Heart right ventricle (tissue), 16 donors: ENCODE measurements at places on chromosomes 12 and 14. TPM values are rescaled to one million over a fixed set of nuclear protein-coding genes. Genes with fewer than 3 reads are reported as not detected.

GRCh38 chr12:119836781-119837180 lies 40.3 kb downstream of the CIT start:
- no peaks in the 10 kb centered on the region for H3K4me1 ChIP-seq
- DNase-seq = no peak
- no peaks in the 10 kb centered on the region for H3K27me3 ChIP-seq
- no peak overlapping the region for H3K27ac ChIP-seq

- H3K4me1 ChIP-seq = peaks cover 66% of the 10 kb centered on the region
- no peaks in the 10 kb centered on the region for H3K27me3 ChIP-seq
- no peak for DNase-seq
- no peak overlapping the region for H3K4me3 ChIP-seq
- no peaks in the 10 kb centered on the region for H3K36me3 ChIP-seq
Measured at GRCh38 chr12:62843716-62844115, 91.2 kb downstream of the PPM1H start.

DNA sequence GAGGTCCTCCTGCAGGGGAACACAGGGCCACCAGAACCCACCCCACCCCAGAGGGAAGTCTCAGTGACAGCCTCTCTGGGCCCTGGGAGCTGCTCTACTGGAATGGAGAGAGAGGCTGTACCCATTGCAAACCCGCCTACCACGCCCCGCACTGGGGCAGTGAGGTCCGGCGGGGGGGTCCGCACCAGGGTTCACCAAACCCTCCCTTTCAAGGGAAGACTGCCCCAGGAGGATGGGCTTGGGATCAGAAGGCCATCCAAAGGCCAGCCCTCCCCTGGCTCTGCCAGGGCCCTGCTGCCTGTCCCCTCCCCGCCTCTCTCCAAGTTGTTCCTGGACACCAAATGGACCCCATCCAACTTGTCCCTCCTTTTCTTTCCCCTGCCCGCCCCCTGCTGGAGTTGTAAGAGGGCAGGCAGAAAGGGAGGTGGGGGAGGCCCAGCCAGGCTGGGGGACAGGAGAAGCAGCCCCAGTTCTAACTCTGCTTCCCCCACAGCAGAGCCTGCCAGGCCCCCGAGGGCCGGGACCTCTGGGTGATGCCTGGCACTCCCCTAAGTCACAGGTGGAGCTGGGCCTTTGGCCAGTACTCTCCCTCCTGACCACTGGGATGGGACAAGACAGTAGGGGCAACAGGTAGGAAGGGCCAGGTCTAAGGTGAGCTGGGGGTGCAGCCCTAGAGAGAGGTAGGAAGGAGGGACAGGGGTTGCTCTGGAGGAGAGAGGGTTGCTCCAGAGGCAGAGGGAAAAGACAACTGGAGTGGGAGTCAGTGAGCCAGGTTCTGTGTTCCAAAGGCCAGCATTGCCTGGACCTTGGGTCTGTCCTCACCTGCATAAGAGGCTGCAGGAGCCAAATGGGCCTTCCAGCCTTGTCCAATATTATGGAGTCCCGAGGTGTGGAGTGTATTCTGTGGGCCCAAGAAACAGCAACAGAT lies 3.2 kb upstream of the DIO3 start:
- no peaks in the 10 kb centered on the region for H3K36me3 ChIP-seq
- DNase-seq = no peak
- peaks cover 82% of the 10 kb centered on the region for H3K27me3 ChIP-seq
- H3K27ac ChIP-seq = no peak overlapping the region
- peaks cover 9% of the 10 kb centered on the region for H3K4me1 ChIP-seq
- H3K4me3 ChIP-seq = no peak overlapping the region

DNA sequence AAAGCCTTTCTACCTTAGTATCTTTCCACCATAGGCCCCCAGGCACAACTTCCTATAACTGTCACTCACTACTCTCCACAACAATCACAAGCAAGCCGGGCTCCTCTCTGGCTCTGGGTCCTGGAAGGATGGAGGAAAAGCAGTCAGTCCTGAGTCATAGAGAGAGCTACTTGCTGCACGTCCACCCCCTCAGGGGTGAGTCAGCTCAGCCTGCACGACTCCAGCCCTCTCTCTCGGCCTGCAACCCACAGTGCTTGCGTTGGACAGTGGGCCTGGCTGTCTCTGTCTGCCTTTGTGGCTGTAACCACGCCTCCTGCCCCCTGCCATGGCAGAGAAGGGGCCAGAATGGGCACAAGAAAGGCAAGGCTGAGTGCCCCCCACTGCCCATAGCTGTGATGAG lies 154.1 kb upstream of the FKBP4 start:
- no peaks in the 10 kb centered on the region for H3K36me3 ChIP-seq
- DNase-seq = peak; percentile 41
- no peaks in the 10 kb centered on the region for H3K27me3 ChIP-seq
- H3K4me3 ChIP-seq = no peak overlapping the region
- peaks cover 40% of the 10 kb centered on the region for H3K4me1 ChIP-seq
- H3K27ac ChIP-seq = peak overlapping the region; percentile 67

- no peak overlapping the region for H3K4me3 ChIP-seq
- no peak for DNase-seq
- no peaks in the 10 kb centered on the region for H3K36me3 ChIP-seq
Measured at GRCh38 chr12:112557951-112558630, 139.3 kb downstream of the PTPN11 start.

- H3K36me3 ChIP-seq = no peaks in the 10 kb centered on the region
- H3K27me3 ChIP-seq = no peaks in the 10 kb centered on the region
- DNase-seq = no peak
- peak overlapping the region; percentile 5 for H3K27ac ChIP-seq
Measured at GRCh38 chr14:68728342-68729106, 64.3 kb downstream of the ZFP36L1 start.

GRCh38 chr12:115351514-115352077 lies 667.6 kb upstream of the TBX3 start:
- H3K4me1 ChIP-seq = no peaks in the 10 kb centered on the region
- H3K4me3 ChIP-seq = no peak overlapping the region
- no peak for DNase-seq
- no peak overlapping the region for H3K27ac ChIP-seq

- no peak overlapping the region for H3K27ac ChIP-seq
- no peaks in the 10 kb centered on the region for H3K27me3 ChIP-seq
- peaks cover under 1% of the 10 kb centered on the region for H3K4me1 ChIP-seq
- H3K4me3 ChIP-seq = no peak overlapping the region
- DNase-seq = no peak
Measured at GRCh38 chr12:93950311-93950710, 198.1 kb upstream of the PLXNC1 start.

DNA sequence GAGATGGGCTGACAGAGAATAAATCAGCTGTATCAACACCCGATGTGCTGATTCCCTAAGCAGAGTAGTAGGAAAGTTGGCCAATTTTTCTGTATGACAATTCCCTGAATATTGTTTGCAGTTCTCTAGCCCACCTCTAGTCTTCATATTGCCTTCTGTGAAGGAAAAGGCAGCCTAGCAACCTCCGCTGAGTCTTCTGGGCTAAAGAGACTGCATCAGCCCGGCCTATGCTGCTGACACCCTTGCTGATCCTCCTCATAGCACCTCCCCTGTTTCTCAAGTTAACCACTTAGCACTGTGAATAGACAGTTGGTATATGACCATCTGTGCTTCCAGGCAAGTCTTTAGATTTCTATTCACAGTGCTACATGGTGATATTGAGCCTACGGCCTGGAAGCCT lies 161.1 kb upstream of the EGLN3 start:
- H3K4me3 ChIP-seq = no peak overlapping the region
- H3K36me3 ChIP-seq = no peaks in the 10 kb centered on the region
- H3K4me1 ChIP-seq = no peaks in the 10 kb centered on the region
- no peak for DNase-seq

- no peak overlapping the region for H3K27ac ChIP-seq
- H3K27me3 ChIP-seq = no peaks in the 10 kb centered on the region
- DNase-seq = no peak
- no peaks in the 10 kb centered on the region for H3K4me1 ChIP-seq
- H3K4me3 ChIP-seq = no peak overlapping the region
Measured at GRCh38 chr14:64272019-64272418, 22.2 kb downstream of the ESR2 start.

DNA sequence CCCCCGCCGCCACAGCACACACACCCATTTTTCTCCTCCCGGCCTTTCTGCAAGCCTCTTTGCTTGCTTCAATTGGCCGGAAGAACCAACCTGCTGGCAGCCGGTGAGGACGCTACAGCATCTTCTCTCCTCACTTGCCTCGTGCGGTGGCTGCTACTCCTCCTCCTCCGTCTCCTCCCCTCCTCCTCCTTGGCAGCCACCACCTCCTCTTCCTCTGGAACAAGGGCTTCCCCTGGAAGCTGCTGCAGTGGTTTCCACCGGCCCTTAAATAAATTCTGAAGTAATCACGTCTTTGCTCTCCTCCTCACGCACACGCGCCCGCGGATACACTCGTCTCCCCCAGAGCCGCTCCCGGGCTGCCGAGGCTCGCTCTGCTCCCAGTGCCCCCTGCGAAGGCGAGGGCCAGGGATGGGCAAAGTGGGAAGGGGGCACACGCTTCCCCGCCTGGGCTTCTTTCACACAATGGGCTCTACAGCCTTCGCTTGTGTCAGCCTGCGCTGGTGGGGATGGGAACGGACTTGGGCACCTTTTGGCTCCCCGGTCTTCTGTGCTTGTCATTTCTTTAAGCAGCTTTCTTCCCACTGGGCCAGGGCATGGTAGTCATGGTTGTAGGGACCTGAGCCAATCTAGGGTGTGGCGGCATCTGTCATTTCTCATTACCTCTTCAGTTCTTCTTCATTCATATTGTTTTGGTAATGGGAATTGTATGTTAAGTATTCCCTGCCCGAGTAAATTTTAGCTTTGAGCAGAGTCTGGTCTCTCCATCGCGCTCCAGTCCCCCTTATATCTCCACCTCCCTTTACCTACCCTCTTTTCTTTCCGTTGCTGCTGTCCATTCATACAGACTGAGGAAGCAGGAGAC lies at the start of gene PPFIA2:
TSS of gene PPFIA2 (minus strand) at position 161 of the 862 bp plus-strand sequence.
- peaks cover 12% of the 10 kb centered on the region for H3K4me1 ChIP-seq
- H3K27me3 ChIP-seq = peaks cover 3% of the 10 kb centered on the region
- no peaks in the 10 kb centered on the region for H3K36me3 ChIP-seq

DNA sequence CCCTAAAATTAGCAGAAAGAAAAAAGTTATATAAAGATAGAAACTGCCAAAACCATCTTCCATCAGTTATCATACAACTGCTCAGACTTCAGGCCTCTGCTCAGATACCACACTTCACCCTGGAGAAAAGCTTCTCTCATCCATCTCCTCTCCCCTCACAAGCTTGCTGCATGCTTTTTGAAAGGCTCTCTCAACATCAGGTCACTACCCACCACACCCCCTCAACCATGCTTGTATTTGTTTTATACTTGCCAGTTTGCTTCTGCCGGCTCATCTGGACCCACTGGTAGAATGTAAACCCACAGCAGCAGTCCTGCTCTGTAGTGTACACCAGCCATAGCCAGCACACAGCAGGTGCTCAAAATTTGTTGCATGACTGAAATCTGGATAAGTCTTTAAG lies 8.8 kb downstream of the PPP1CC start:
- no peak for DNase-seq
- no peak overlapping the region for H3K27ac ChIP-seq
- H3K27me3 ChIP-seq = no peaks in the 10 kb centered on the region
- H3K36me3 ChIP-seq = peaks cover 60% of the 10 kb centered on the region
- H3K4me3 ChIP-seq = no peak overlapping the region

GRCh38 chr14:75310295-75311111 lies 31.9 kb downstream of the FOS start:
- peaks cover 38% of the 10 kb centered on the region for H3K4me1 ChIP-seq
- no peaks in the 10 kb centered on the region for H3K36me3 ChIP-seq
- peak overlapping the region; percentile 22 for H3K4me3 ChIP-seq
- peak; percentile 92 for DNase-seq

DNA sequence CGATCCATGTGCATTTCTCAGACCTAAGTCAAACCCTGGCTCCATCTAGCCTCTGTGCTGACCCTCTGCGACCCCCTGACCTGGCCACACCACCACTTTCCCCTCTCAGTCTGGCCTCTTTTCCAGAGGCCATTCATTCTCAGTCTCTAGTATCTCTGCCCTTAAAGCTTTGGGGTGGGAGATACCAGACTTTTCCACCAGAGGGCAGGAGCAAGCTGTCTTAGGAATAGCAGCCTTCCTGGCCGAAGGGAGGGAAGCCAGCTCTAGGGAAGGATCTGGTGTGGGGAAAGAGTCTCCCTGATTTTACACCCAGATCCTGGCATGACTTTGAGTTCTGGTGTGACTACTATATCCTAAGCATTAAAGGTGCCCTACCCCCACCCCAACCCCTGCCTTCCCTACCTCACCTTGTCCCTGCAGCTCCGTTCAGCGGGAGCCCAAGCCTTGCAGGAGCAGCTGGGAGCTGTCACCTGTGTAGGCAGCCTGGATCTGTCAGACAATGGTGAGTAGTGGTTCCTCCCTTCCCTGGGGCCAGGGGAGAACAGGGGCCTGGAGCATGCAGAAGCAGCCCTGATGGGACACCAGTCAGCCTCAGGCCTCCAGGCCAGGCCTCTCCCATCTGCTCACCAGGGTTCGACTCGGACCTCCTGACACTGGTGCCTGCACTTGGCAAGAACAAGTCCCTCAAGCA lies 6.6 kb downstream of the CARMIL3 start:
- H3K4me3 ChIP-seq = no peak overlapping the region
- H3K36me3 ChIP-seq = no peaks in the 10 kb centered on the region
- DNase-seq = peak; percentile 42
- H3K27me3 ChIP-seq = no peaks in the 10 kb centered on the region
- no peak overlapping the region for H3K27ac ChIP-seq

DNA sequence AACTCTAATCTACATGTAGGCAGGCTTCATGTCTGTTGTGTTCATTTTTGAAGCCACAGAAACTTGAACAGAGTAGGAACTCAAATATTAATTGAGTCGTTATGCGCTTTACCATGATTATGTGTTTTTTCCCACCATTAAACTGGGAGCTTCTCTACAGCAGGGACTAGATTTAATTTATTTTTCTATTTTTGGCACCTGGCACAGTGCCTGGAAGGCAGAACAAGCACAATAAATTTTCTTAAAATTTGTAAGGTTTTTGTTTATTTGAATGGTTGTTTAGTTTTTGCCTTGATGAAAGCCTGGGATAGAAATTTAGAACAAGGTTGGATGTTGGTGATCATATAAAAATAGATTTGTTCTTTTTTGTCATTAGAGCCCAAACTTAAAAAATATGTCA lies 221.7 kb upstream of the PLEKHG7 start:
- no peak for DNase-seq
- no peaks in the 10 kb centered on the region for H3K4me1 ChIP-seq
- no peak overlapping the region for H3K27ac ChIP-seq

- H3K27ac ChIP-seq = no peak overlapping the region
- DNase-seq = no peak
- no peaks in the 10 kb centered on the region for H3K36me3 ChIP-seq
- no peak overlapping the region for H3K4me3 ChIP-seq
Measured at GRCh38 chr12:63525831-63526230, 142.5 kb downstream of the DPY19L2 start.

GRCh38 chr12:106767954-106768822 lies 6.3 kb upstream of the RIC8B start:
- H3K36me3 ChIP-seq = no peaks in the 10 kb centered on the region
- H3K27ac ChIP-seq = no peak overlapping the region
- no peak for DNase-seq

BEGAIN gene
- total RNA-seq = 0.31 TPM

CIROP gene
- not detected for total RNA-seq

WIF1 gene
- not detected for total RNA-seq

LALBA gene
- not detected for total RNA-seq

CELA1 gene
- total RNA-seq = not detected

ARHGDIB gene
- 33.3 TPM for total RNA-seq

PLEKHA5 gene
- 68.4 TPM for total RNA-seq

ST8SIA1 gene
- total RNA-seq = 2.7 TPM

GTF2H3 gene
- 18.3 TPM for total RNA-seq

FBLN5 gene
- 33.5 TPM for total RNA-seq

MIS18BP1 gene
- total RNA-seq = 10.6 TPM

BMAL2 gene
- 1.6 TPM for total RNA-seq

SDSL gene
- total RNA-seq = 20.2 TPM

RAP1B gene
- 81.2 TPM for total RNA-seq

SLC6A12 gene
- total RNA-seq = 0.62 TPM
